ENCODE measurements at places on chromosomes 6 and 20.

GRCh38 chr6:96304997-96305396, 216.6 kb upstream of the UFL1 start:
- DNase-seq: no peak

- DNase-seq: no peak
Measured at GRCh38 chr6:84123186-84123585, 89.6 kb downstream of the MRAP2 start.

DNA sequence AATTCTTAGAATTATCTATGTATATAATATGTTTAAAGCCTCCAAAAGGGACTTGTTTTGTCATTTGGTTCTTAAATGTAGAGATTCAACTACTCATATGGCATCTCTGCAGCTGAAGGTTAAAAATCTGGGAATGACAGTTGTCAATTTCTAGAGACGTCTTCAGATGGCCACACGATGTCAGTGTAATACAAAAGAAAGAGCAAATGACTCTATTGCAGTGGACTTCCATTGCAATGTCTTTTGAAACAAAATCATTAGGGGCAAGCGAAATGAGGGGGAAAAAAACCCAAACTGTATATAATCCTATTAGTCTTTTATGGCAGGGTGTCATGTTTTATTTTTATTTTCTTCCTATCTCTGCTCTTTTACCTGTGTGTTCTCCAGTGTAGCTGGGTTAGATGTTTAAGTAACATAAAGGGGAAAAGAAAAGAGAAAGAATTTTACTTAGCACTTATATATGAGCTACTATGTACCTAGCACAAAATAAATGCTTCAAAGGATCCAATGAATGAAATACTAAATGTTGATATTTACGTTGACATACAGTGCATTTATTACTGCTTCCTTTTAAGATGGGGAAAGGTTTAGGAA, 26.2 kb downstream of the CCN2 start:
- no peak for DNase-seq

DNA sequence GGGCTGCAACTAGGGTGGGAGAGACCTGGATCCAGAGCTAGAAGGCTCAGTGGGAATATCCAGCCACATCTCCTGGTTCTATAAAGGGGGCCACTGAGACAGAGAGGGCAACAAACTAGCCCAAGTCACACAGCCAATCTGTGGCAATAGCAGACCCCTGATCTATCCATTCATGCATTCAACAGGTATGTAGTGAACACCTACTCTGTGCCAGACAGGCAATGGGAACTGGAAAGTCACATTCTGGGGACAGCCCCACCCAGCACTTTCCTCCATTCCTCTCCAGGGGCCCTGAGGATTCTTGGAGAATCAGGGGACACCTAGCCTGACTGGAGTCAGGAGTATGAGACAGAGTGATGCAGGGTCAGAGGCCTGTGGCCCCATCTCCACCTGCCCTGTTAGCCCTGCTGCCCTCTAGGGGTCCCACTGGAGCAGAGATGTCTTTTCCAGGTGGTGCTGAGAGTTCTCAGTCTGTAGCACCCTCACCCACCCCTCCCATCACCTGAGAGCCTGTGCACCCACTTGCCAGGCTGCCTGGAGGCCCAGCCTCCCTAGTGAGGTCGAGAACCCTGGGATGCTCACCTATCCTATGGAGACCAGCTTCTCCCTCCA, 13.6 kb downstream of the BPIFA2 start:
- no peak for DNase-seq

GRCh38 chr6:33751771-33752645, 5.3 kb upstream of the IP6K3 start:
- DNase-seq: no peak

- no peak for DNase-seq
Measured at GRCh38 chr6:39247667-39248194, 18.5 kb upstream of the KCNK5 start.

DNA sequence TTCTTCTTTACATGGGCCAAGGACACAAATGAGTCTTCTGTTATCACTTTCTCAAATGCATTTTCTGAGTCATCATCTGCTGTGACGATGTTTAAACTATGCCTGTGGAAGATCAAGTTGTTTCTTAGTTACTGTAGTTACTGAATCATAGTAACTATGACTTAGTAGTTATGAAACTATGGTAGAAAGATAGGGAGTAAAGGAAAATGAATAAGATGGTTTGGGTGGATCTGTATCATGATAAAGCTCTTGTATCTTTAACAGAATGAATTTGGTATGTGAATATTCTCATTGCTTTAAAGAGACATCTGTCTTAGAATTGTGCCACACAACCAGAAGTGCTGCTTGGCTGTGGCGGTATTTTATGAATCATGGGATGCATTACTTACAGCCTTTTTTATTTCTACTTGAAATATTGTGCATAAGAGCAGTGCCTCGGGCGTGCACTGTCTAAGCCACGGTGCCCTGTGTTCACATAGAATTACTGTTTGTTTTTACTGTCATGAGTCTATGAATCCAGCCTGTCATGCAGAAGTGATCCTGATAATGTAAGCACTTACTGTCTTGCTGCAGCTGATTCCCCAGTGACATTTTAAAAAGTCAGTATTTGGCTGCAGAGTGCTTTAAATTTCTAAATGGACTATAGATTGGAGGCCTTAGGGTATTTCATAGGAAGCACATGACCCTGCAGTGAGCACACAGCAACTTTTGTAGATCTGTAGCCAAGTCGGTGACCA, 215.2 kb downstream of the TMEM242 start:
- no peak for DNase-seq

Measured in testis (tissue), 5 donors.